ENCODE measurements at places on chromosomes 11 and 22. TPM values are rescaled to one million over a fixed set of nuclear protein-coding genes. Genes with fewer than 3 reads are reported as not detected.
A peak's percentile ranks its signal among the peaks of the same experiment; 100 is the strongest.

The PKP3 gene
- polyA plus RNA-seq: 1.2 TPM

GRCh38 chr11:9943386-9944110, 279.7 kb downstream of the SWAP70 start:
- no peak for DNase-seq

DNA sequence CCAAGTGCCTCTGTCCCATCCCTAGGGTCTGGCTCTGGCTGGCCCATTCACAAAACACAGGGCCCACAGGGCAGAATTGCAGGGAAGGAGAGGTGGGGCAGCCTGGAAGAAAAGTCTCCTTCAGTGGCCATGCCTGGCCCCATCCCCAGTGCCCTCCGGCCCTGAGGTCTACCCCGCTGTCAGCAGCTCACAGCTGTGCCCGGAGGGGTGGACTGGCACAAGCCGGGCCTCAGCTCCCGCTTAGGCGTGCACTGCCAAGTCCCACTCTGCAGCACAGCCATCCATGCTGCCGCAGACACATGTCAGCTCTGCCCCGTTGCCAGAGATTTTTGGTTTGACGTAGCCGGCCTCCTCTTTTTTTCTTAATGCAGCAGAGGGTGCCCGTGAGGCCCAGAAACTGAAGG, 3.9 kb upstream of the SCN2B start:
- peak; percentile 71 for DNase-seq

GRCh38 chr11:45100339-45100738, 46.1 kb upstream of the PRDM11 start:
- no peak for DNase-seq

- DNase-seq: no peak
These were observed 4.6 kb downstream of the C11orf71 start for GRCh38 chr11:114395736-114396135.

Data from testis (tissue), 5 donors.